ENCODE measurements at places on chromosomes 7 and 10. TPM values are rescaled to one million over a fixed set of nuclear protein-coding genes. Genes with fewer than 3 reads are reported as not detected.

The METTL27 gene
- total RNA-seq: 1.1 TPM

The GSTO1 gene
- 29.7 TPM for total RNA-seq

The UNCX gene
- not detected for total RNA-seq

The AP3M1 gene
- 38.2 TPM for total RNA-seq

The MMRN2 gene
- total RNA-seq: 3.5 TPM

The FAM20C gene
- 18.3 TPM for total RNA-seq

The CFTR gene
- 0.46 TPM for total RNA-seq

The UTF1 gene
- total RNA-seq: not detected

The SPDYE2 gene
- not detected for total RNA-seq

The PNLIPRP3 gene
- total RNA-seq: not detected

The FFAR4 gene
- not detected for total RNA-seq

The AFAP1L2 gene
- 3.6 TPM for total RNA-seq

The CARD11 gene
- not detected for total RNA-seq

The HGF gene
- 1.7 TPM for total RNA-seq

The OR2A7 gene
- total RNA-seq: 0.21 TPM

The TMEM213 gene
- total RNA-seq: not detected

The PTPRN2 gene
- not detected for total RNA-seq

The PARD3 gene
- 28.1 TPM for total RNA-seq

- no peak for ATAC-seq
Measured at GRCh38 chr7:116886543-116887156, 24.3 kb downstream of the CAPZA2 start.

DNA sequence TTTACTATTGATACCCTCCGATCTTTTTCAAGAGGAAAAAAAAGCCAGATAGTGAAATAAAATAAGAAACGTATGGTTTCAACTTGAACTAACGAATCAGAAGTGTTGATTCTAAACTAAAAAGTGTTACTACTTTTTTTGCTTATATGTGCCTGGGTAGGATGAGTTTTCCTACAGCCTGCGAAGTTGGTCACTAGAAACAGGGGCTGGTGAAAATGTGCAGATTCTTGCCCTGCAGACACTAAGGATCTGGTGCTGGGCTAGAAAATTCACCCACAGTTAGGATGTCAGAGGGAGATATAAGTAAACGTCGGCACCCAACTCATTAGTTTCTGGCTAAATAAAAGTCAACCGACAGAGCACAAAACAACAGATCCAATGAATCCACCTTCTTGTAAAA is 298.7 kb upstream of the NFE2L3 start:
- no peak for ATAC-seq

DNA sequence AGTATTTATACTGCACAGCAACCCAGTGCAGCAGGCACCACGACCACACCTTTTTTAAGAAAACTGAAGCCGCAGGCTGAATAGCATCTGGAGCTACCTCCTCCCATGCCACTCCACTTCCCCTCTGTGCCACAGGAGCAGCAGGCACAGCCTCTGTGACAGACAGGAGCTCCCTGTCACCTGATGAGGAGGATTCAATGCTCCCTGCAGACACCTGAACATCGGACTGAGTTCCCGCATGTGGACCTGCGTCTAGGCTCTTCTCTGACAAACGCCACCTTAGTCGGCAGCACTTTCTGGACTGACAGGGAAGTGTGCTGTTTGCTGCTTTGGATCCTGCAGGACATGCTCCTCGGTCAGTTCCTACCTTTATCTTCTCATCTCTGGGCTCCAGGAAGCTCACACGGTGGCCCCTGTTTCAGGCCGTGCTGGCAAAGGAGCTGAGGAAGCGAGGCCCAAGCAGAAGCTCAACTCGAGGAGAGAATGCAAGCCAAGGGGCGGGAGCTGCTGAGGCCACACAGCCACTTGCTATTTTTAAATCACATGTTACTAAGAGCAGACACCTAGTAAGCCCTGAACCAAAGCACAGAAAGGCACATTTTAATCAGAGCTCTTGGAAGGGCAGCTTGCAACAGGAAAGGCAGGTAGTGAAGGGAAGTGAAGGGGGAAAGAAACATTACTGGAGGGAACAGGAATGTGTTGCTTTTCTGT is 56.6 kb downstream of the VOPP1 start:
- no peak for ATAC-seq

GRCh38 chr10:119090968-119091367 is 10.4 kb upstream of the EIF3A start:
- no peak for ATAC-seq

GRCh38 chr10:121949049-121949448 is 21.2 kb upstream of the ATE1 start:
- ATAC-seq: peak; percentile 65

DNA sequence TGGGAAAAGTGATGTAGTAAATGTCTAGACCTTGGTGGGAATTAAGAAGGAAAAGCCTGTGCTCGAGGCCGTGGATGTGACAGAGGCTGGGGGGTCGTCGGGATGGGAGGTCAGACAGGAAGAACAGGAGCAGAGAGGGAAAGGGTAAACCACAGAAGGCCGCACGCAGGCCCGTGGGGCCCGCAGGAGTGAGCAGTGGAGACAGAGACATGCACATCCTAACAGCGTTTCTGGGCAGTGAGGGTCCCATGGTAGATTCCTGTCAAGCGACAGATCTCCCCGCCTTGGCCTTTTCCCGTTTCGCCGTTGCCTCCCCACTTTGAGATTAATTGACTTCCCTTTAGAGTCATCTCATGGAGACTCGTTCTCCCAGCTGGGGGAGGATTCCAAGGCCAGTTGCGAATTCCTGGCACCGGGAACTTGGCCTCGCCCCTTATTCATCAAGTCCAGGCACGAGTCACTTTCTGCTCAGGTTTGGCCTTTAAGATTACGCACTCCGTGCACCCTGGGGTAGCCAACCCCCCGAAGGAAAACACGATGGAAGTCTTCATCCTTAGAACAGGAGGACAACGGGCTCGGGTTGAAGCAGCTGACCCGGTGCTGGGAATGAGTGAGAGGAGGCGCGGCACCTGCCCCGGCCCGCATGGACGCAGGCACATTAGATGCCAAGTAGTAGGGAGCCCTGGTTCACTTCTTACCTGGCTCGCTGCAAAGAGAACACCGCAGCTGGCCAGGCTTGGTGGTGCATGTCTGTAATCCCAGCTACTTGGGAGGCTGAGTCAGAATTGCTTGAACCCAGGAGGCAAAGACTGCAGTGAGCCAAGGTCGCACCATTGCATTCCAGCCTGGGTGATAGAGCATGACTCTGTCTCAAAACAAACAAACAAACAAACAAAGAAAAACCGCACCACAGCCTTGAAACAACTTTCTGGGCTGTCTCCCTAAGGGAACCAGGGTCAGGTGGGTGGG is 315.2 kb upstream of the SHH start:
- ATAC-seq: no peak

- no peak for ATAC-seq
Measured at GRCh38 chr10:114618722-114619121, 39.4 kb downstream of the ABLIM1 start.

DNA sequence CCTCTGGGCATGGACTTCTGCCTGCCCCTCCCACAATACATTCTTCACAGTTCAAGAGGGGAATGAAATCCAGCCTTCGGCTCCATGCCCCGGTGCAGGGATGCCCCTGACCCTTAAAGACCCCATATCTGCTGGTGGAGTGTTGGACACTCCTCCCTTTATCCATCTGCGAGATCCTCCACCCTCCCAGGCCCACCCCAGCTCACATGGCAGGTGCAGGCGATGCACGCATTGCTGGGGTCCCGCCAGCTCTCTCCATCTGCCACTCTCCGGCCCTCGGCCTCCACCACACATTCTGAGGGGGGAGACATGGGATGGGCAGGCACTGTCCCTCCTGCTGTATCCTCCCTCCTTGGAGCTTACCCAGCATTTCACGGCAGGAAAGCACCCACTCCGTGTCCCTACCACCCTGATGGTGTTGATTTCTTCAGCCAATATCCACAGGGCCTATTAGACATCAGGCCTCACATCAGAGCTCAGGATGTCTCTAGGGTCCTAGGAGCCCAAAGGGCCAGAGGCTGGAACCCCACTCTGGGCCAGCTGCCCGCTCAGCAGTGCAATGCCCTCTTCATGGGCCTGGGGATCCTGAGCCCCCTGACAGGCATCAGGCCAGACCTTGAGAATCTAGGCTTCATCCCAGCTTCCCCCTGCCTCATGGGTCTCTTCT is 18.3 kb downstream of the ATP6V1F start:
- no peak for ATAC-seq

DNA sequence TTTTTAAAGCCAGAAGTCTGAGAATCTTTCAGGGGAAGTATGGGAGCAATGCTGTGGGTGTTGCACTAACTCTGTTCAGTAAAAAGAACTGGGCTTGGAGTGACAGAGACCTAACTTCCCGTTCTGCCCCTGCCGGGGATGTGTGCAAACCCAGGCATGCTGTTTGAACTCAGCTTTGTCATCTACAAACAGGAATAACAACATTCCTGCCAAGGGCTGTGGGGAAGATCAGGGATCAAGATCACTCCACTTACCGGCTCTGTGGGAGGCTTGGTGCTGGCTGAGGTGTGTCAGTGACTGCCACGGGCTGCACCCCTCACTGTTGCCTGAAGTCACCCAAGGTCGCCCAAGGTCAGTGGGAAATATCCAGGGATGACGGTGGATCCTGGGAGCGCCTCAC is 23.1 kb upstream of the DRGX start:
- ATAC-seq: no peak

GRCh38 chr7:127417346-127417745 is 24.8 kb upstream of the ZNF800 start:
- ATAC-seq: no peak

DNA sequence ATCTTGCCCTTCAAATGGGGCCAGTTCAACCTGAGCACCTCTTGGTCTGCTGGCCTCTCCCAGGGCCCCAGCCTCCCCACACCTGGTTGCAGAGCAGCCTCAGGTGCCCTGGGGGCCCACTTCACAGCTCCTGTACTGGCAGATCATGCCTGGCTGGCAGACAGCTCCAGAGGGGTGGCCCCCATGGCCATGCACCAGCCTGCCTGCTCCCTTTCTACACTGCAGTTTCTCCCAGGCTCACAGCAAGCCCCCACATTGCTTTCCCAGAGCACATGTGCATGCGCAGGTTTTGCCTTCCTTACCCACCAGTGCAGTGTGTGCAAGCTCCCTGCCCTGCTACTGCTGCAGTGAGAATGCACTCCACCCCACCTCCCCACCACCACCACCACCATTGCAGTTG is 9.8 kb upstream of the MIOS start:
- no peak for ATAC-seq

DNA sequence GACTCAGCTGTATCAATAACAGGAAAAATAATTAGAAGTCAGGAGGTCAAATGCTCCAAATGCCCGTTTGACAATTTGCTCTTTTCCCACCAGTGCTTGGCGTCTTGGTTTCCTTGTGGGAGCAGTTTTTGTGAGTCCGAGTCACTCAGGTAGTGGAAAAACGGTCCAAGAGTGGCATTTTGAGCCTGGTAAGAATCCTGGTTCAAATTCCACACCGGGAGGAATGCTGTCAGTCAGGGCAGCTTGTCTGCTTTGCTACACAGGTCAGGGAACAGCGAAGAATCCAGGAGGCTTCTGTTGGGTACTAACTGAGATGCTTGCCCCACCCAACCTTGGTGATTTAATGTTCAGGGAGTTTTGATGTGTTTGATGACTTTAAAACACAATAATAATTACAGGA is 209.5 kb downstream of the HERPUD2 start:
- no peak for ATAC-seq

DNA sequence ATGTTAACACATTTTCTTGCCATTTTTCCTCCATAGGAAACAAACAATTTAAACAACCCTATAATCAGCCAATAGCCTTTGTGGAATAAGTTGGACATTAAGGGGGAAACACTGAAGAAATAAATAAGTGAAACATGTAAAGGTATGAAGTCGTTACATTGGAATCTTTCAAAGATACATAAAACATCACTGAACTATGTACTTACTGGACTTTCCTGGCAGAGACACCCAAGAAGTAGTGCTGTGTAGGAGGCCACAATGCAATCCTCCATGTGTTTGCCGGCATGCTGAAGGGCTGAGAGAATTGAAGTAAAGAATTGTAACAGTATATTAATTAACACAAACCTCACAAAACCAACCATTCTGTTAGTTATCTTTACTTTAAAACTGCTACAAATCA is 76.5 kb upstream of the GRID1 start:
- ATAC-seq: no peak

GRCh38 chr10:110368556-110368955 is 63.8 kb upstream of the SMNDC1 start:
- no peak for ATAC-seq

GRCh38 chr7:85823396-85824080 is 636.7 kb upstream of the SEMA3D start:
- peak; percentile 86 for ATAC-seq

- ATAC-seq: no peak
Measured at GRCh38 chr7:157685430-157686284, 348.9 kb downstream of the DNAJB6 start.

DNA sequence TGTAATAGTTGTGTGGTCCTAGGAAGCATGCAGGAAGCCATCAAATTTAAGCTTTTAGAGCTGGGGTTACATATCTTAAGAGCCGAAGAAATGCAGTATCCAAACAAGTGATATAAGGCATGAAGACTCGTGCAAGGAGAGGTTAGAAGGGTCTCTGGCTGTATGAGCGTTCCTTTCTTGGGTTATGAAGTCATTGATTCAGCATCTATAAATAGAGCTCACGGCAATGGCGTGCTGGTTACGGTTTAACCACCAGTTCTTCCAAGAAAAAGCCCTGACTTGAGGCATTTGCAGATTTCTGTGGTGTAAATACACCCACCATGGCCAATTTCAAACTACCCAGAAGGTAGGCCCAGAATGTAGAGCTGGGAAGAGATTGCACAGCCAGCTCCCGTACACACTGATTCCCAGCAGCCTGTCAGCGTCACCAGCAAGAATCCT is 72.0 kb upstream of the KAT6B start:
- ATAC-seq: no peak

DNA sequence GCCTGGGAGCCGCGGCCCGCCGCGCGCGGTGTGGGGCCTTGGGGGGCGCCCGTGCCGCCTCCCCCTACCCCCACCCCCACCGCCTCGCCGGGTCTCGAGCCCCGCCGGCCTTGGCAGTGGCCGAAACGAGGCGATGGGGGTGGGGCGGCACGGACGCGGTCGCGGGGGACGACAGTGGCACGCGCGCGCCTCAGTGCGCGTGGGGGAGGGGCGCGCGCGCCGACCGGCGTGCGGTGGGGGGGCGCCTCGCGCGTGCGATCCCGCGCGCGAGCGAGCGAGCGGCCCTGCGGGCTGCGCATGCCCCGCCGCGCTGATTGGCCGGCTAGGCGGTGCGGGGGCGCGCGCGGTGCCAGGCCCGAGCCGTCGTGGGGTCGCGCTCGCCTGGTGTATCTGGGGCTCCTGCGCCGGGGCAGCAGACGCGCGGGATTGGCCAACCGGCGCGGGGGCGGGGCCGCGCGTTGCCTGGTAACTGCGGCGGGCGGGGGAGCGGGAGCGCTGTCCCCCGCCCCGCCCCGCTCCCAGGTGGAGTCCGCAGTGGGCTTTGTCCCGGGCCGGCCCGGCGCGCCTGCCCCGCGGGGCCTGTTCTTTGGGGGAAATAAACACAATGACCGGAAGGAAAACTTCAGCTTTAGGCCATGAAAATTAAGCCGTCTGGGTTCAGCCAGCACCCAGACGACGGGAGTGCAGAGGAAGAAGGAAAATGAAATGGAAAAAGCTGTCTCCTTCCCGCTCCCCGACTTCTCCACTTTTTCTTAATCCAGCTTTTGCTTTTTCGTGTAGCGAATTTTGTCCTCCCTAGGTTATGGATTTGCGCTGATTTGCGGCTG is 873 bp downstream of the GTF2I start:
- peak; percentile 86 for ATAC-seq
